Activated CD4-positive, alpha-beta T cell treated with anti-CD3 and anti-CD28 coated beads for 36 hours (primary cell): ENCODE measurements at places on chromosomes 4 and X. TPM values are rescaled to one million over a fixed set of nuclear protein-coding genes. Genes with fewer than 3 reads are reported as not detected.

DNA sequence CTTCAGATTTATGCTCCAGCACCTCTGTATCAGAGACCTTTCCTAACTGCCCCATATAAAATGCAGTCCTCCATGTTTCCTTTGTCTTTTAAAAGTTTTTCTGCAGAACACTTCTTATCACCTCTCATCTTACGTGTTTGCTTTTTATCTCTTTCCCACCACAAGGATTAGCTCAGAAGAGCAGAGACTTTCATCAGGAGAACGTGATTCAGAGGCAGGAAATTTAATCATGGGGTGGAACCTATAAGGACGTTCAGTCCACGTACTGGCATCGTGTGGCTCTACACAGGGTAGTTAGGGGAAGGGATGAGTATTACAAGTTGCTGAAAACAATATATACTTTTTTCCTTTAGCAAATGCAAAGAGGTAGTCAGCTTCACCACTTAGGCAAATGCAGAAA lies 98.7 kb downstream of the SORBS2 start:
- no peak overlapping the region for H3K27ac ChIP-seq
- no peak for DNase-seq
- peaks cover 16% of the 10 kb centered on the region for H3K27me3 ChIP-seq
- no peaks in the 10 kb centered on the region for H3K4me1 ChIP-seq

- no peak overlapping the region for H3K4me3 ChIP-seq
- H3K27me3 ChIP-seq, result no peaks in the 10 kb centered on the region
- H3K4me1 ChIP-seq, result peaks cover 6% of the 10 kb centered on the region
- peaks cover 14% of the 10 kb centered on the region for H3K36me3 ChIP-seq
Measured at GRCh38 chr4:151744614-151745013, 16.2 kb downstream of the GATB start.

- no peak overlapping the region for H3K27ac ChIP-seq
- peaks cover 5% of the 10 kb centered on the region for H3K4me1 ChIP-seq
- no peaks in the 10 kb centered on the region for H3K36me3 ChIP-seq
Measured at GRCh38 chr4:143616771-143617170, 83.7 kb downstream of the FREM3 start.

- H3K4me3 ChIP-seq, result no peak overlapping the region
- peaks cover 24% of the 10 kb centered on the region for H3K27me3 ChIP-seq
- DNase-seq, result no peak
- H3K36me3 ChIP-seq, result no peaks in the 10 kb centered on the region
- peaks cover 2% of the 10 kb centered on the region for H3K4me1 ChIP-seq
Measured at GRCh38 chrX:69504626-69505612, 793 bp downstream of the NALF2 start.

DNA sequence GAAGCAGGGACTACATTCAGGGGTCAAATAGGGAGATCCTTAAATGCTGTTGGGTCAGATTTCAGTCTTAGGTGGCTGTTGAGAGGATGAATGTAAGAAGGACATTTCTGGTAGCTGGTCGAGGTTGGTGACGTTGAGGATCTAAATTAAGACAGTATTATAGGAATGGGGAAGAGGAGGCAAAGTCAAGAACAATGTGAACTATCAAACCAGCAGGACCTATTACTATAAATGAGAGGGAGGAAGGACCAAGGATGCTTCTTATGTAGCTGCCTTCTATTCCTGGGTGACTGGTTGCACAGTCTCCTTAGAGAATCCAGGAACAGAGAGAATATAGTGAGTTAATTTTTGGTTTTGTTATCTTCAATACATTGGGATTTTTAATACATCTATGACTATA lies 118.5 kb upstream of the BMPR1B start:
- H3K36me3 ChIP-seq, result peaks cover 5% of the 10 kb centered on the region
- no peaks in the 10 kb centered on the region for H3K4me1 ChIP-seq
- H3K27me3 ChIP-seq, result no peaks in the 10 kb centered on the region
- H3K27ac ChIP-seq, result no peak overlapping the region

GRCh38 chrX:19743386-19743785 lies 144.0 kb downstream of the SH3KBP1 start:
- peak overlapping the region; percentile 72 for H3K27ac ChIP-seq
- DNase-seq, result no peak
- H3K36me3 ChIP-seq, result peaks cover 45% of the 10 kb centered on the region

DNA sequence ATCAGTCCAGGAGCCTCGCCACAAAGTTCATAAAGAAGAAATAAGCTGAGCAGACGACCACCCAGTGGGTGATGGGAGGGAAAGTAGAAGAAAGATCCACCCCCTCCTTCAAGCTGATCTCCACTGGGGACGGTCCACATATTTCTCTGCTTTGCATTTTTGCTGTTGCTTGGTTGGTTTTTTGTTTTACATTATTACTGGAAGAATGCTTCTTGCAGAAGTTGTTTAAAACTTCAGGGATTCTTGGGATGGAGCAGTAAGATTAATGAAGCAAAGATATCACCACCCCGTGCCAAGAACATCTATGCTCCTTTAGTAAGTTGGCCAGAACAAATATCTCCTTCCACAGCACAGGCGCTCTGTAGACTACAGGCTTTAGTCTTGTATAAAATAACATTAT lies 30.1 kb downstream of the LGI2 start:
- H3K36me3 ChIP-seq, result no peaks in the 10 kb centered on the region
- DNase-seq, result no peak
- H3K27me3 ChIP-seq, result peaks cover 2% of the 10 kb centered on the region
- H3K4me1 ChIP-seq, result peaks cover 7% of the 10 kb centered on the region
- no peak overlapping the region for H3K27ac ChIP-seq

DNA sequence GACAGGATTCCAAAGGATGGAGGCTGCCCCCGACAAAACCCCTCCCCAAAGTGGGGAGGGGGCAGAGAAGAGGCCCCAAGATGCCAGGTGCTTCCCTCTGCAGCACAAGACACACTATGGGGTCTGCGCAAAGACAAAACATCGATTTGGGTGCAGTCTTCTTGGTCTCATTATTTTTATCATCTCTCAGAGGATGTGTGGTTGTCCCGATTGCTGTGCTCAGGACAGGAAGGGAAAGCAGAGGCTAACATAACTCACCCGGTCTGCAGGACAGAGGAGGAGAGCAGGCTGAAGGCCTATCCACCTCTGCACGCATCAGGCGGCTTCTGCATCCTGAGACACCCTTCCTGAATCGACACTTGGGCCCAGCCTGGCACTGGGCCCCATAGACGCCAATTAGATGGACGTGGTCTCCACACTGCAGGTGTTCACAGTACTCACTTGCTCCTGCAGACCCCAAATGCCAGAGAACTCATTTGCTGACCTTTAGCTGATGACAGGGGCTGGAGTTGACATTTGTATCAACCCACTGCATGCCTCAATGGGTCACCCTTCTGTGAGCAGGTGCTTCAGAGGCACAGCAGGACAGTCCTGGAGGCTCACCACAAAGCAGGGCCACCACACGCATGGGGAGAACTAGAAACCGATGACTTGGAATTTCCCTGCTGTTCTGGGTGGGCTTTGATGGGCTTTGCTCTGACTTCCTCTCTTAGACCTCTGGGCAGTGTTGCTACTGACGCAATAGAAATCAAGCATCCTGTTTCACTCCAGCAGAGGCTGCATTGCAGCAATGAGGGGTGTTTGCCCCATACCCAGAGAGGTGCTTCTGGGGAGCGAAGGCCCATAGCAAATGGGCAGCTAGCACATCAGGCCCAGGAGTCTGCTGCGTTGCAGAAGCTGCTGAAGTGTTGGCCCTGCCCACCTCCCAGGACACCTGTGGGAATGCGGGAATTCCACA lies 96.3 kb upstream of the ENPP6 start:
- H3K36me3 ChIP-seq, result no peaks in the 10 kb centered on the region
- no peak for DNase-seq
- peaks cover 57% of the 10 kb centered on the region for H3K4me1 ChIP-seq
- no peak overlapping the region for H3K4me3 ChIP-seq

- no peak for DNase-seq
- H3K4me3 ChIP-seq, result no peak overlapping the region
- H3K27ac ChIP-seq, result no peak overlapping the region
- no peaks in the 10 kb centered on the region for H3K36me3 ChIP-seq
- H3K4me1 ChIP-seq, result no peaks in the 10 kb centered on the region
Measured at GRCh38 chr4:43113196-43113595, 220.7 kb downstream of the GRXCR1 start.

- DNase-seq, result peak; percentile 73
- H3K4me1 ChIP-seq, result peaks cover 24% of the 10 kb centered on the region
- H3K27me3 ChIP-seq, result no peaks in the 10 kb centered on the region
- H3K4me3 ChIP-seq, result peak overlapping the region; percentile 57
- H3K27ac ChIP-seq, result peak overlapping the region; percentile 99
Measured at GRCh38 chr4:139656614-139657486, 8.8 kb upstream of the MGST2 start.

GRCh38 chrX:150517303-150517910 lies 51.0 kb upstream of the MTM1 start:
- H3K4me3 ChIP-seq, result no peak overlapping the region
- no peaks in the 10 kb centered on the region for H3K36me3 ChIP-seq
- no peak for DNase-seq
- H3K27me3 ChIP-seq, result no peaks in the 10 kb centered on the region

DNA sequence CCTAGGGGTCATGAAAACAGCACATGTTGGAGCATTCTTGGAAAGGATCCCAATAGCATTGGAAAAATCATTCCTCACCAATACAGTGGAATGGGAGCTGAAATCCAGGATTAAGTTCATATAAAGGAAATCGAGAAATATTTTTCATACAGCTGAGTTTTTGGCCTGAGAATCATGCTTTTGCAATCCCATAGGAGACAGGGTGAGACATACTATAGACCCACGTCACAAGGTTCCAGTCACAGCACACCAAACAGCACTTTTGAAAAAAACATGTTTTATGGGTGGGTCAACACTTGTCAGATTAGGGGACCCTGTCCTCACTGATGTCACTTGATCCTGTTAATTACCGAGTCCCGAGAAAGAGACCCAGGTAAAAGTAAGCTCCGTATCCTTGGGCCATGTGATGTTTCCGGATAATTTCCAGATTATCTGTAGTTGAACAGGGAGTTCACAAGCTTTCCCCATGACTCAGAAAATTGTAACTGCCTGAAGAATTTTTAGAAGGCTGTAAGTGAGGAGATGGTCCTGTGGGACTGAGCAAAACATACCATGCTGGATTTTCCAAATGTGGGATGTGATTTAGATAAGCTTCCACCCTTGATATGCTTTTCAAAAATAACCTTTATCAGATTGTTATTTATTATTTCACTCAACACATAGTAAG lies 80.9 kb upstream of the TLR3 start:
- H3K27me3 ChIP-seq, result peaks cover 10% of the 10 kb centered on the region
- no peaks in the 10 kb centered on the region for H3K4me1 ChIP-seq
- no peaks in the 10 kb centered on the region for H3K36me3 ChIP-seq
- no peak overlapping the region for H3K27ac ChIP-seq

GRCh38 chr4:48752246-48752645 lies 27.8 kb downstream of the FRYL start:
- H3K27me3 ChIP-seq, result no peaks in the 10 kb centered on the region
- peaks cover 79% of the 10 kb centered on the region for H3K4me1 ChIP-seq
- H3K36me3 ChIP-seq, result peaks cover 7% of the 10 kb centered on the region
- no peak for DNase-seq

- H3K4me3 ChIP-seq, result no peak overlapping the region
- no peaks in the 10 kb centered on the region for H3K27me3 ChIP-seq
- peak overlapping the region; percentile 31 for H3K27ac ChIP-seq
- H3K4me1 ChIP-seq, result peaks cover 35% of the 10 kb centered on the region
Measured at GRCh38 chrX:136784231-136784630, 3.5 kb upstream of the ARHGEF6 start.

DNA sequence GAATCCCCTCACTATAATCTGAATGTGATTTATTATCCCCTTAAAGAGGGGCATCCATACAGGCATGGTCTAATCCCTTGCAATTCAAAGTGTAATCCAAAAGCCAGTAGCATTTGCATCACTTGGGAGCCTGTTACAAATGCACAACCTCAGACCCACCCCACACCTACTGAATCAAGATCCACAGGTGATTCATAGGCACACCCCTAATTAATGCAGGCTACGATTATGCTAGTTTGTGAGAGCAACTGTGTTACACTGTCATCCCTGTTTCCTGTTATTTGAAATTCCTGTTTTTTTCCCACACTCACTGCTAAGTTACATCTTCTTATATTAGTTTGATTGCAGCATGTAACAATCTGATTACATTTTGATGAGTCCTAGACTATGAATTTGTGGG lies 120.0 kb downstream of the RAB28 start:
- H3K4me3 ChIP-seq, result no peak overlapping the region
- peaks cover 27% of the 10 kb centered on the region for H3K36me3 ChIP-seq
- no peak for DNase-seq
- no peaks in the 10 kb centered on the region for H3K4me1 ChIP-seq
- no peak overlapping the region for H3K27ac ChIP-seq
- H3K27me3 ChIP-seq, result no peaks in the 10 kb centered on the region

- no peak for DNase-seq
- no peaks in the 10 kb centered on the region for H3K27me3 ChIP-seq
- no peak overlapping the region for H3K4me3 ChIP-seq
- no peaks in the 10 kb centered on the region for H3K4me1 ChIP-seq
- no peak overlapping the region for H3K27ac ChIP-seq
Measured at GRCh38 chr4:117042962-117043361, 42.4 kb downstream of the TRAM1L1 start.

GRCh38 chr4:74631338-74631737 lies 163.0 kb downstream of the BTC start:
- peaks cover 1% of the 10 kb centered on the region for H3K27me3 ChIP-seq
- no peak for DNase-seq
- no peak overlapping the region for H3K4me3 ChIP-seq

DNA sequence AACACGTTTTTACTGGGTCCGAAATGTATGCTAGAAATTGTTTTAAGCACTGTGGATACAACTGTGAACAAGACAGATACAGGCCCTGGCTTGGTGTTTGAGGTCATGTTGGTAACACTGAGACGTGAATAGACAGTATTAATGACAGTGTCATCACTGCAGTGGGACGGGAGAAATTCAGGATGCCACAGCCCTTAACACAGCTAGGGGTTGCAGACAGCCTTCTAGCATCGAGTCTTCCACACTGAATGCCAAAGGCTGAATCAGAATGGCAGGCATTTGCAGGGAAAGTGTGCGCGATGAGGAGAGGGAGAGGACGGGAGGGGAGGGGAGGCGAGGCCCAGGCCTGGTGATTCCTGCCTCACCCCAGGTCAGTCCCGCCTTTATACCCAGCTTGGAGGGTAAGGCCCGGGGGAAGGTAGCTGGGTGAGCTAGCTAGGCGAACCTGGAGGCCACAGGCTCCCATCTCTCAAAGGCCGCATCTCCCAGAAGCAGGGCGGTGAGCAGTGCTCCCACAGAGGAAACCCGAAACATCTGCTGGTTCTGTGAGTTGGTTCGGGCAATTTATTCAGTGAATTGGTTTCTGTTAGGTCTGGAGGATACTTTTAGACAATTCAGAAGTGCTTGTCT lies 44.1 kb upstream of the CLDN24 start:
- no peaks in the 10 kb centered on the region for H3K4me1 ChIP-seq
- no peaks in the 10 kb centered on the region for H3K36me3 ChIP-seq
- DNase-seq, result no peak
- no peak overlapping the region for H3K4me3 ChIP-seq
- no peaks in the 10 kb centered on the region for H3K27me3 ChIP-seq

The HPGD gene
- 1.6 TPM for total RNA-seq

The TEC gene
- 3.5 TPM for total RNA-seq

The AMOT gene
- 1.5 TPM for total RNA-seq

The TRMT10A gene
- 9.8 TPM for total RNA-seq

The MFSD8 gene
- 10.2 TPM for total RNA-seq

The CORIN gene
- not detected for total RNA-seq

The NPNT gene
- total RNA-seq, result not detected

The CT45A1 gene
- total RNA-seq, result not detected
